ENCODE measurements at places on chromosomes 16 and 17. TPM values are rescaled to one million over a fixed set of nuclear protein-coding genes. Genes with fewer than 3 reads are reported as not detected.

AANAT gene
- total RNA-seq = not detected

TP53 gene
- total RNA-seq = 94.8 TPM

CES1 gene
- total RNA-seq = not detected

ZG16B gene
- 0.99 TPM for total RNA-seq

DPEP1 gene
- not detected for total RNA-seq

MYH1 gene
- total RNA-seq = not detected

CES5A gene
- total RNA-seq = not detected

CD300LG gene
- total RNA-seq = not detected

BEAN1 gene
- total RNA-seq = 3.1 TPM

DNA sequence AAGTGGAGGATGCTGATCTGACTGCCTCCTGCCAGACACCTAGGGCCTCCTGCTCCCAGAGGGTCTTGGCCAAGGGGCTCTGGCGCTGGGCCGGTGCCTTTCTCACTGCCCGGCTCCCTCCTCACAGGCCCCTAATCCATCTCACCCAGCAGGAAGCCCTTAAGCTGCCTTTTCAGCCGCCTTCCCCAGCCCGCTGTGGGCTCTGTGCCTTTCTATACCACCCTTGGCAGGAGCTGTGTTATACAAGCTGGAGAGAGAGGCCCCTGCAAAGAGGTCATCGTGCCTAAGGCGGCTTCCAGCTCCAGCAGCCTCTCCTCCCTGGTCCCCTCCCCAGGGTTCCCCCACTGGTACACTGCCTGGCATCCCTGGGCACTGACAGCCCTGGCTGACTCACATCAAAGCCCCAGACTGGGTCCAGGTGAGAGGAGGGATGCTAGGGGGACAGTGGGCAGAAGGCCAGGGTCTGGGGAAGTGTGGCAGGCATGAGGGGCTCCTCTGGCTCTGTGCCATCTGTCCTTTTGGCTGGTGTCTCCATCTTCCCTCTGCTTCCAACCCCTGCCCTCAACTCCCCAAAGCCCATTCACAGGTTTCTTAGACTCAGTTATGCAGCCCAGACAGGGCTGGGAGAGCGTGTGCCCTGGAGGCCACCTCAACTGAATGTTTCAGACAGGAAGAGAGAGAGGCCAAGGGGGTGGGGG lies 15.3 kb upstream of the FZD2 start:
- DNase-seq = no peak

GRCh38 chr17:83080579-83080857 lies 1.1 kb downstream of the METRNL start:
- DNase-seq = no peak

DNA sequence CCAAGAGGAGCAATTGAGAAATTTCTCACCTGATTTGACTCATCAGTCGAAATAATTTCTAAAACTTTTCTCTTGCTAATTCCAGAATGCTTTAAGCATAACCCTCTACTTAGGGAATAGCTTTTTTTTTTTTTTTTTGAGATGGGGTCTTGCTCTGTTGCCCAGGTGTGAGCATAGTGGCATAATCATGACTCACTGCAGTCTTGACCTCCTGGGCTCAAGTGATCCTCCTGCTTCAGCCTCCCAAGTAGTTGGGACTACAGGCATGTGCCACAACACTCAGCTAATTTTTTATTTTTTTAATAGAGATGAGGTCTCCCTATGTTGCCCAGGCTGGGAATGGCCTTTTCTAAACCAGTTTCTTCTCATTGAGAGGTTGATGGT lies 13.7 kb upstream of the NFATC3 start:
- no peak for DNase-seq

- DNase-seq = no peak
Observed at GRCh38 chr16:16099320-16099719, 124.0 kb downstream of the ABCC6 start.

GRCh38 chr17:82030470-82031302 lies 792 bp upstream of the RAC3 start:
- no peak for DNase-seq

DNA sequence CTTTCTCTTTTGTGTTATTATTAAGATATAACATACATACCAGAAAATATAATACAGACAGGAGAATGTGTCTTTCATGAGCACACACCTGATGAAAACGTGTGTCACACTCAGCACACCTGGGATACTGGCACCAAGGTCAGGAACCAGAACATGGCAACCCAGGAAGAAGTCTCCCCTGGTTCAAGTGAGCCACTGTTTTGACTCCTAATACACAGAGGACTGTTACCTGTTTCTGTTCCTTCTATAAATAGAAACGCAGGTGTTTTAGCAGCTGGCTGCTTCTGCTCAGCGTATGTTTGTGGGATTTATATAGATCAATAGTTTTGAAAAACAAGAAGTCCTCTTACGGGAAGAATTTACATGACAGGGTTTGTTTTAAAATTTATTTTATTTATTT lies 3.5 kb downstream of the SEC14L1 start:
- no peak for DNase-seq

GRCh38 chr16:82580298-82580890 lies 46.4 kb upstream of the CDH13 start:
- DNase-seq = no peak

- DNase-seq = no peak
Observed at GRCh38 chr16:24976971-24977677, 38.0 kb downstream of the ARHGAP17 start.

Data from glomerular endothelial cell (primary cell).